CD4-positive, alpha-beta T cell treated with Interleukin-17A for 4 hours (primary cell): ENCODE measurements at places on chromosomes 2 and 18.

DNA sequence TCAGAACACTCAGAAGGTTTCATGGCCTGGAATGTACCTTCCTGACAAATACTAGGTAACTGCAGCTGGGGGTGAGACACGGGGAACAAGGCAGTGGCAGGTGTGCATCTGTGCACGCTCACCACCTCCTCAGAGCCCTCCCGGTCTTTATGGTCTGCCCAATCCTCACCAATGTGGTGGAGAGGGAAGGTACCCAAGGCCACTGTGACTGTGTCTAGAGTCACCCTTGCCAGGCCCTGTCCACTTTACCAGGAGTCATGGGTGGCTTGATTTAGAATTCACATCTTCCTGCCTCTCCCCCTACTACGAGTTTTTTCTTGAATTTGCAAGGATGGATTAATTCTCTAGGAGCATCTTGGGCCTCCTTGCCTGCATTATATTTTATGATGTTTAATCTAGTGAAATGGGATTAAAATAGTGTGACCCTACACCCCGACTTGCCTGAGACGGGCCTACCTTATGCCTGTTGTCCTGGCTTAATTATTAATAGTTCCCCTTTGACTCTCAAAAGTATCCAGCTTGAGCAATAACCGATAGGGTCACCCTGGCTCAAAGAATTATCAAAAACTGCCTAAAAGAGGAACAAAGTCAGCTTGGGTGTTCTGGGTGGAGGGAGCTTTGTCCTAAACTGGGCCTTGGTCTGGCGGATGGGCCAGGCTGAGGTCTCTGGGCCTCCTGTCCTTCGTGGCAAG lies 56.5 kb downstream of the ACAA2 start:
- DNase-seq: no peak

GRCh38 chr2:32773448-32773808 lies 145.6 kb downstream of the TTC27 start:
- DNase-seq: no peak

DNA sequence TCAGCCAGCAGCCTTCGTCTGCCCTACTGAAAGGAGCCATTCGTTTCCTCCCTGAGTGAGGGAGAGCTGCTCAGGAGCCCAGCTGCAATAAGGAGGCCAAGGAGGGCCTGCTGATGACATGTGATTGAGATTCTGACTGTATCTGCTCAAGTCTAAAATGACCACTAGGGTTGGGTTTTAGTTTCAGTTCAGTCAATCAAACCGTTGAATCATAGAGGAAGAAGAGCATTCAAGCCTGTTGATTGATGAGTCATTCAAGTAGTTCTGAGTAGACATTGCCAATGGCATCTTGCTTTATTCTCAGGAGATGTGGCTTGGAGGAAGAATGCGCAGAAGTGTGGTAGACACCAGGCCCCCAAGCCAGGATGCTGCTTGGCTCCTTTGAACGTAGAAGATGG lies 19.9 kb upstream of the BCL2L11 start:
- no peak for DNase-seq

- no peak for DNase-seq
These were observed 39.0 kb upstream of the GPD2 start for GRCh38 chr2:156397229-156397628.

- no peak for DNase-seq
These were observed 671.1 kb downstream of the RNF144A start for GRCh38 chr2:7588295-7588694.

GRCh38 chr2:130303169-130303568 lies 39.5 kb upstream of the IMP4 start:
- no peak for DNase-seq

GRCh38 chr2:80168801-80169200 lies 135.8 kb downstream of the LRRTM1 start:
- DNase-seq: no peak

DNA sequence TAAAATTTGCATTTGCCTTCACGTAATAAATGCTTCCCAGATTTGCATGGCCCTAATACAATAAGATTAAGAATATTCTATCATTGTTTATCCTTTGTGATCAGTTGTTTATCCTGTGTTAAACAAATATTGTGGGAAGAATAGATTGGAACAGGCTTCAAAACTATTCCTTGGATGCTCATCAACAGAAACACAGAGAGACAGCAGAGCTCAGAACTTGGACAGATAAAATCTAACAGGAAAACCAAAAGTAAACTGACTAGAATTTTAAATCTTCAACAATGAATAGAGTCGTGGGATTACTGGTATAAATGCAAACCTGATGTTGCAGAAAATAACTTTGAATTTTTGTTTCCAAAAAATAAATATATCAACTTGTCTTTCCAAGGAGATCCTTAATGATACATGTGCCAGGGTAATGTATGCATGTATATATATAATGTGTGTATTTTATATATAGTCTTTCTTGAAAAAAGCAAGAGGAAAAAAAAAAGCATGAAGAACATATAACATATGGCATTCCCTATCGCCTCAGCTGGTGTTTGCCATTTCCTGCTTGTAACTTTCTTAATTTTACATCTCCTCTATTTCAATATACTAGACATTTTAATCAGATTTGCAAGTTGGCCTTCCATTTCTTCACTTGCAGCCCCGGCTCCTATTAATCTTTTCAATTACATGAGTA lies 59.9 kb upstream of the TANK start:
- DNase-seq: no peak

GRCh38 chr2:127061375-127062273 lies 45.3 kb downstream of the BIN1 start:
- no peak for DNase-seq
